ENCODE measurements at places on chromosomes 3 and 15. TPM values are rescaled to one million over a fixed set of nuclear protein-coding genes. Genes with fewer than 3 reads are reported as not detected.

The KCNMB2 gene
- polyA plus RNA-seq, result not detected

The SLC27A2 gene
- 0.31 TPM for polyA plus RNA-seq

The RASGRP1 gene
- polyA plus RNA-seq, result 1.1 TPM

The PLA2G4D gene
- polyA plus RNA-seq, result 0.45 TPM

The NR2E3 gene
- 0.18 TPM for polyA plus RNA-seq

- DNase-seq, result no peak
Measured at GRCh38 chr15:38186507-38186906, 66.1 kb upstream of the SPRED1 start.

- DNase-seq, result no peak
Measured at GRCh38 chr3:58009026-58009748, 965 bp downstream of the FLNB start.

- no peak for DNase-seq
Measured at GRCh38 chr3:25783661-25784512, 644 bp upstream of the NGLY1 start.

- no peak for DNase-seq
Measured at GRCh38 chr3:33482111-33482521, 41.9 kb upstream of the UBP1 start.

GRCh38 chr15:57890351-57890750, 175.2 kb downstream of the ALDH1A2 start:
- no peak for DNase-seq

- no peak for DNase-seq
Measured at GRCh38 chr3:48966876-48967361, 23.1 kb upstream of the P4HTM start.

- no peak for DNase-seq
Measured at GRCh38 chr3:134311265-134311664, 60.6 kb upstream of the RYK start.

DNA sequence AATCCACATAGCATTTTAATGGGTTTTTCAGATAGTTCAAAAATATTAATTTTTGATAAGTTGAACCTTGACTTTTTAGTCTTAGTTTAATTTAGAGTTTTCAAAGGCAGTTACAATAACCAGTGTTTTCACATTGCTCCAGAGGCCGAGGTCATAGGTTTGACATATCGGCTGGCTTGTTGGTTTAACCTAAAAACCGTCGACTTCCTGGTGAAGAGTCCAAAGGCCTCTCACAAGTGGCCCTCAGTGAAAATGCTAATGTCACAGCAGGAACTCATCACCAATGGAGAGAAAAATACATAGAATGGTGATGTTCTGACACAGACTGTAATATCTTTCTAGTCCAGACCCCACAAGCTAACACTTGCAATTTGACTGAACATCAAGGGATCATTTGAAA, 642.3 kb downstream of the PLOD2 start:
- DNase-seq, result no peak

- DNase-seq, result no peak
Measured at GRCh38 chr3:64225695-64226499, 631 bp upstream of the PRICKLE2 start.

- DNase-seq, result no peak
Measured at GRCh38 chr3:189121092-189121491, 50.7 kb upstream of the TPRG1 start.

DNA sequence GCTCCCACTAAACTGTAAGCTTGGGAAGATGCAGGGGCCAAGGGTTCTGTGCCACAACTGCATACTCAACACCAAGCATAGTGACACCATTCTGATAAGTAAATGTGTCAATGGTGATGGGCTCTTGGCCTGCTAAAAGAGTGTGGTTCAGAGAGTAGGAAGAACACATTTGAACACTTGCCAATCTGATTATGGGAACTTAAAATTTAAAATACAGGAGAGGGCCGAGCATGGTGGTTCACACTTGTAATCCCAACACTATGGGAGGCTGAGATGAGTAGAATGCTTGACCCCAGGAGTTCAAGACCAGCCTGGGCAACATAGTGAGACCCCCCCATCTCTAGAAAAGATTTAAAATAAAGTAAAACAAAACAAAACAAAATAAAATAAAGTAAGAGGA, 34.1 kb downstream of the PTPN9 start:
- no peak for DNase-seq

GRCh38 chr3:150681057-150681456, 22.7 kb downstream of the ERICH6 start:
- no peak for DNase-seq

DNA sequence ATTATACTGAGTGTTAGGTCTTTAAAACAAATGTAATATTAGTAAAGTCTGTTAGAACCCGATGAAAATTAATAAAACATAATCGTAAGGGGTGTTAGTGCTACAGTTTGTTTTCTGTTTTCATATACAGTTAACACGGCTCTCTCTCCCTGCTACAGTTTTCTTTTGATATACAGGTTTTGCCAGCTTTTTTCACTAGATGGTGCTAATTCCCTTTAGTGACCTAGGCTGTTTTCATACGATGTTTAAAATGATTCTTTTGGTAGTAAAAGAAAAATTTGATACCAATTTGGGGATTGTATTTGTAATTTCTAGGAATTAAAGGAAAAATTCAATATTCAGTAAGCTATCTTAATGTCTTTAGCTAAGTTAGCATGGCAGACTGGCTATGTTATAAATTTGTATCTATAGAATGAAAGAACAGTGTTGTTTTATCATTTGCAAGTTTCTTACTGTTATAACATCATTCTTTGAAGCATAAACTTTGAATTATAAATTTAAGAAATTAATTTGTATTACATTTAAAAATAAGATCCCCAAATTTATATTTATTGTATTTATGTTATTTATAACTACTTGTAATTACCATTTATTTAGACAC, 11.5 kb downstream of the APH1B start:
- DNase-seq, result no peak

All from keratinocyte (primary cell).